ENCODE measurements at places on chromosomes 4 and X. TPM values are rescaled to one million over a fixed set of nuclear protein-coding genes. Genes with fewer than 3 reads are reported as not detected.

The ARHGAP36 gene
- not detected for total RNA-seq

The SMARCA1 gene
- total RNA-seq = 31.3 TPM

The FOXR2 gene
- not detected for total RNA-seq

The MSANTD1 gene
- total RNA-seq = 1.2 TPM

The ARAP2 gene
- 5.3 TPM for total RNA-seq

The SULT1E1 gene
- total RNA-seq = 14.7 TPM

- no peak for DNase-seq
Observed at GRCh38 chr4:83054928-83055327, 19.9 kb downstream of the COPS4 start.

DNA sequence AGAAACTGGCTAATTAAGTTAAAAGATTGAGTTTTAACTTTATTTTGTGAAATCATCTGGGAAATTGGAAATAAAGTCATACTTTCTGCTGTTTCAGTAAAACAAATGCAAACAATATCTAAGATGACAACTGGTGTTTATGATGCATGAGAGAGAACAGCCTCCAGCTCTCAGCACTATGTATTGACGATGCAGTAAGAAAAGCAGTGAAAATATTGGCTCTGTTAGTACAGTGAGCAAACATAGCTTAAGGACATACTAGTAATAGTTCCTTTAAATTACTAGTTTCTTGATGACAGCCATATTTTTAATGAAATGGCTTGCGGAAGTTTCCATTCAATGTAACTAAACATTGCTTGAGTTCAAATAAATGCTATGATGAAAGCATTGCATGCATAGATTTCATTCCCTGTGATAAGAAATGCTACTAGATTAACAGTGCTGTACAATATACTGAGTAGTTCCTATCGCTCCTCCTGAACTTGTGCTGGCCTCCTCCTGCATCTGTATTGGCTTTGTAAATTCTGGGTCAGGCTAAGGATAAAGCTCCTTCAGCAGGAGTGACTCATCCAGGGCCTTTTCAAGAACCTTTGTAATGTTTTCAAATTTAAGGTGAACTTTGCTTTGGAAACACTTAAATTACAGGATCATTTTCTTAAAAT, 11.6 kb downstream of the ARHGAP24 start:
- no peak for DNase-seq

DNA sequence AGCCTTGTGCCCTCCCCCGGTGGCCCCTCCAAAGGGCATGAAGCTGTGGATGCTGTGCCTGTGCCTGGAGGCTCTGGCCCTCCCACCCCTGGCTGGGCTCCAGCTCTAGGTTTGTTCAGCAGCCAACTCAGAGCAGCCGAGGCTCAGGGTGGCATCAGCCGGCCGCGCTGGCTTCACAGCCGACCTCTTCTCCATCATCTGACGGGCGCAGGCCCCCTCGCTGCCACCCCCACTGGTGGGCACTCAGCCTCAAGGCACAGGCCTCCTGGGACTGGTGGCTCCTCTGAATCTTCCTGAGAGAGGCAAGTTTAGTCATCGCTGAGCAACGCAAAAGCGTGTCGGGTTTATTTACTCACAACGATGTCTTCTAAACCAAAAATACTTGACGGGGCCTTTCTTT, 46.0 kb downstream of the PCGF3 start:
- no peak for DNase-seq

GRCh38 chr4:127307996-127308395, 324.8 kb upstream of the INTU start:
- DNase-seq = no peak

DNA sequence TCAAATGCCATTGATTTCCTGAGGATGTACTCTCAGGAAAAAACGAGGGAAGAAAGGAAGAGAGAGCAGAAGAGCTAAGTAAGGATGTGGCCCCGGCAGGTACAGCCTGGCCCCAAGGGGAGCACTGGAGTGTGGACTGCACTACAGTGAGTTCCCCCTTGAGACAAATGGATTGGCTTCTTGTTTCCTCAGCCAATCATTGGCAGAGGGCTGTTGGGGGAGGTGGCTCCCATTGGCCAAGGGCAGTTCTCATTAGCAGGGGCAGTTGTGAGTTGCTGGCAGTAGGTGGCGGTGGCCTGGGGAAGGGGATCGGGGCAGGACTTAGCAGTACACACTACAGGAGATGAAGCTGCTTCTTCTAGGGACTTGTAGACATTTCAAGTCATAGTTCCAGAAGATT, 24.1 kb upstream of the OCIAD2 start:
- no peak for DNase-seq

GRCh38 chrX:111349101-111349500, 62.9 kb downstream of the DCX start:
- DNase-seq = no peak

- no peak for DNase-seq
Observed at GRCh38 chr4:2744576-2745270, 11.4 kb downstream of the TNIP2 start.

DNA sequence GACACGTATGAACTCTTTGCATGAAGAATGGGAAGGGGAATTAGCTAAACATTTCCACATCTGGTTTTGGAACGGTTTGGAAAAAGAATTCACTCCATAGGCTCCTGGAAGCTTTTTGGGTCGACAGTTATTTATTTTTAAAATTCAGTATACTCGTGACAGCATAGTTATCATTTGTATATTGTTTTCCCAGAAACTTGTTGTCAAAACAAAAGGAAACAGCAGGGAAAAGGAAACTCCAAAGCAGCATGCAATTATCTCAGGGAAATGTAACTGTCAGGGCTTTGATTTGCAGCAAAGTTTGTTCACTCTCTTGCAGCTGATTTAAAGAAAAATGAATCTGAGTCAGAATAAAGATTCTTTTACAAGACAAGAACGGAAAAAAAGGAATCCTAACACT, 86.5 kb downstream of the PLAC1 start:
- no peak for DNase-seq

- DNase-seq = no peak
Observed at GRCh38 chrX:100494646-100495370, 84.7 kb upstream of the PCDH19 start.

Data from liver (tissue), 10 donors.